Testis (tissue), 5 donors: ENCODE measurements at places on chromosomes 13 and 19. TPM values are rescaled to one million over a fixed set of nuclear protein-coding genes. Genes with fewer than 3 reads are reported as not detected.
A peak's percentile ranks its signal among the peaks of the same experiment; 100 is the strongest.

POSTN gene
- 23.0 TPM for total RNA-seq

NCAN gene
- total RNA-seq: 3.3 TPM

TECR gene
- 164 TPM for total RNA-seq

EPSTI1 gene
- 12.5 TPM for total RNA-seq

C1QTNF9B gene
- 2.3 TPM for total RNA-seq

SOX1 gene
- total RNA-seq: 4.6 TPM

LYL1 gene
- total RNA-seq: 15.9 TPM

NANOS3 gene
- 14.5 TPM for total RNA-seq

FFAR3 gene
- total RNA-seq: 0.47 TPM

CEACAM7 gene
- 0.39 TPM for total RNA-seq

ZNF865 gene
- total RNA-seq: 12.2 TPM

ZNF627 gene
- 17.2 TPM for total RNA-seq

SLC6A16 gene
- total RNA-seq: 47.0 TPM

- no peak for DNase-seq
Measured at GRCh38 chr19:15393963-15394362, 14.4 kb upstream of the AKAP8 start.

DNA sequence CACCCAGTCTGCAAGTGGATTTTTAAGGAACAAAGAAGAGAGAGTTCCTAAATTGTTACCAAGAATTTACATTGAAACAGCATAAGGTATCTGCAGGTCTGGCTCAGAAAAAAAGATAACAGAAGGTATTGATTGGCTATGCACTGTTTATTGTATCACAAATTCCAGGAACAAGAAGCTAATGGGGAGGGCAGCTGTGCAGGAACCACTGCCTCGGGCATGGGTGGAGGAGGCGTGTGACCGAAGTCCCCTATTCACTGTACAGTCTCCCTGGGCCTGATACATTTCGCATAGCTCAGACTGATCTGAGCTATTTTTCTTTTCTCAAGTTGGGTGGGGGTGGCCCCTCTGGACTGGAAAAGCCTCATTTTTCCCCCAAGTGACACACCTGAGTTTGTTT is 11.7 kb downstream of the NECTIN2 start:
- no peak for DNase-seq

DNA sequence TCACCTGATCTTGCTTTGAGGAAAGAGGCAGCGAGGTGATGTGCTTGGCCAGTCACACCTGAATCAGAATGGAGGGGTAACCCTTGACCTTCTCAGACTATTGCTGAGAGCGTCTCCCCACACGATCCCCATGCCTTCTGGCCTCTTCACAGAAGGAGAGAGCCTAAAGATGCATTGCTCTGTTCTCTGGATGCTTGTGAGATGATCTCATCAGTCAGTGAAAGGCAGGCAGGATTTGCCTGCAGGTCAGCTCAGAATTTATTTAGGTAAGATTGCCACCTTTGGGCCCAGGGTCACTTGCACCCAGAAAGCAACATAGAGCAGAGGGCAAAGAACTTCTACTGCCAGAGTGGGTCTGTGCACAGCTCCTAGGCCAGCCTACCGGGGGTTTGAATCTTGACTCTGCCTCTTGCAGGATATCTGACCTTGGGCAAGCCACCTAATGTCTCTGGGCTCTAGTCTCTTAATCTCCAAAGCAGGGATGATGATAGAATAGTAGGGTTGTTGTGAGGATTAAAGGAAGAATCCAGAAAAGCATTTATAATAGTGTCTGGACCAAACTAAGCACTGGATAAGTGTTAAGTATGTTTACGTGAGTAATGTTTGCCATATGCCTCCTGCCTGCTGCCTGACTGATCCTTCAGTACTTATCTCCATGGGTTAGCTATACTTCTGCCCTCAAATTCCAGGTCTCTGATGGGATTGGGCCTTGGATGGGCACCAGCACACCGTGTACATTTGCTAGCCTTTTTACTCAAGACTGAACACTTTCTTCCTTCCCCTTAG is 8.4 kb upstream of the FLT1 start:
- no peak for DNase-seq

DNA sequence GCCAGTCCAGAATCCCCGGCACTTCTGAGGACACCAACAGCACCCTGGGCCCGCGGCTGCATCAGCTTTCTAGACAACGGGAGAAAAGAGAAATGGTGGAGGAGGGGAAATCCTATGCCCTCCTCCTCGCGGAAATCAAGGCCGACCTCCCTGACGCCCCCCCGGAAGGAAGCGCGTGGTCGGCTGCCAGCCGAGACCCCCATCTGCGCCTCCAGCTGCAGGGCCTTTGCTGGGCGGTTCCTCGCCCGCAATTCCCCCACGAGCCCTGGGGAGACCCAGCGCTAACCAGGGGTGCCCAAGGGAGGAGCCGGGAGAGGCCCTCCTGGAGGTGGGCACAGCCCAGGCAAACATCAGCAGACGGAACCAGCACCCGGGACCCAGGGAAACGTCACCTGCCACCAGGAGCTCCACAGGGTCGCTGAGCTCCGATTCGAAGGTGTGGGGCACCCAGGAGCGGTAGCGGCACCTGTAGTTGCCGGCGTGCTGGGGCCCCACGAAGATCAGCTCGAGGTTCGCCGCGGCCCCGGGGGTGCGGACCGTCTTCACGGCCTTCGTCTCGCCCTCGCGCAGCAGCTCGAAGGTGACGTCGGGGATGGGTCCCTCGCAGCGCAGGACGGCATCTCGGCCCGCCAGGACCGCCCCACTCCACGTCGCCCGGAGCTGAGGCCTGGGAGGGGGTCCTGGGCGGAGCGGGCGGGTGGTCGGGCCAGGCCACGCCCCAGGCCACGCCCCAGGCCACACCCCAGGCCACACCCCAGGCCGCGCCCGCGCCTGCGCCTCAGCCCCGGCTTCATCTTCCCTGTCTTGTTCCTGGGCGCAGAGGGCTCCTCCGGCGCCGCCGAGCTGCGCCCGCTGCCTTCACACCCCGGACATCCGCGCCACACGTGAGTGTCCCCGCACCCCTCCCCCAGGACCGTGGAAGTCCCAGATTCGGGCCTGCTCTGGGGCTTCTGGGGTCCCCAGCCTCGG is 6.0 kb downstream of the A1BG start:
- DNase-seq: peak; percentile 65

GRCh38 chr19:55485439-55486011 is 537 bp downstream of the NAT14 start:
- DNase-seq: no peak

DNA sequence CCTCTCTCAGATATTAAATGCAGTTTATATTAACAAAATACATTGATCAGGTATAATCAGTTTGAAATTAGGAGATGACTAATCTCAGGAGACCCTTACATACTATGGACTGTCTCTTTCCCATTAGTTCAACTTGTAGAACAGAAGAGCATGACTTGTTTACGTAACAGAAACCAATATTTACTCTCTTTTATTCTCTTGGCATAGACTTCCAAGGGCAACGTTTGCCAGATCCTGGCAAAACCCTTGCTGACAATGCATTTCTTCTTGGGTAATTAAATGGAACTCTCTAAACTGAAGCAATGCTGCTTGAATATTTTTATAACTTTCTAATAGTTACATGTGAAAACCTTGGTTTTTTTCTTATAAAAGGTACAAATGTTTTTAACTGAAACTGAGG is 68.3 kb upstream of the MYO16 start:
- DNase-seq: no peak

- DNase-seq: no peak
Measured at GRCh38 chr13:105595471-105595870, 940.0 kb downstream of the EFNB2 start.

- DNase-seq: peak; percentile 43
Measured at GRCh38 chr19:14337510-14337909, 43.7 kb upstream of the ADGRE5 start.

DNA sequence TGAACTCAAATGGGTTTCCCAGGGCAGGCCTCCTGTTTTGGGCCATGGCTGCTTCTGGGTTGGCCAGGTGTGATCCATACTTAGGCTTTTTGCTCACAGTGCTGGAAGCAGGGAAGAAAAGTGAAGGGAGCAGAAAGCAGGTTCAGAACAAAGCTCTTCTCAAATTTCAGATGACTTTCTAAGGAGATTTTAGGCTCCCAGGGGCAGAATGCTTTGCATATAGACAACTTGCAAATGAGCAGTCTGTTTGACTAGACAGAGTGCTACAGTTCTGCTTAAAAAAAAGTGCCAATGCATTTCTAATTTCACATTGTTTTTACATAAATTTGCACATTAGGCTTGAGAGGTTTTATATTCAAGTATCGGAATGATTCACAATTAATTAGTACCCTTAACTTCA is 2.6 kb upstream of the SLC10A2 start:
- DNase-seq: no peak

GRCh38 chr19:38224014-38224862 is at the start of gene DPF1:
Gene DPF1, minus strand, starts transcription at chr19:38224222. Its CDS starts 80 bp downstream, at chr19:38224142.
- DNase-seq: peak; percentile 63

- DNase-seq: no peak
Measured at GRCh38 chr19:49210901-49211451, 53.4 kb downstream of the TRPM4 start.

DNA sequence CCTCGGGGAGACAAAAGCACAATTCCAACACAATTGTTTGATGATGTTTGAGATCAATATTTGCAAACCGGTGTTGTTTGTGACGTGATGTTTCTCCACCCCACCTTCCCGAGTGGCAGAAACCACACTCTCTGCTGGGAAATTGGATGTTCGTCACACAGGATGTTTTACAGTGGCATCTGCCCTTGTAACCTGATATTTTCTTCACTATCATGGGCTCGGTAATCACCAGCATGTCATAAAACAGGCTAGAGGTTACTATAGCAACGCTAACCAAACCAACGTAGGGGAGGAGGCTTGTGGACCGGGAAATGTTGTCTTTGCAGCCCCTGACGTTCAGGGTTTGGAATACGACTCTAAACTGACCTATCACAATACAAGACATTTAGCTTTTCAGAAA is 454.5 kb downstream of the IRS2 start:
- DNase-seq: no peak

DNA sequence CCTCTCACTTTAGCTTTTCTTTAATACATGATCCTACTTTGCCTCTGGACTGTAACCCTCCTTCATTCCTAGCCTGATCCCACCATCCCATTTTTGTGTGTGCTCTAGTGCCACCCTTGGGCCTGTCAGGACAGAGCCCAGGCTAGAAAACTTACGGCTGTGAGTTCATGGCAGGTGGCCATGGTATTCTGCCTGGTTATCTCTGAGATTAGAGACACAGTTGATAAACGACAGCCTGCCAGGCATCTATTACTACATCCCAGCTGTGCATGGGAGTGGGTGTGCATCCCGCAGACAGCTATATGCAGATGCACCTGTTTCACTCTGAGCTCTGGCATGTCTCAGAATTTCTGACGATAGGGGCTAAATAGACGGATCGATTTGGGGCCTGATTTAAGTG is 110.9 kb downstream of the HS6ST3 start:
- DNase-seq: no peak

- peak; percentile 87 for DNase-seq
Measured at GRCh38 chr13:66805657-66806056, 424.5 kb downstream of the PCDH9 start.

GRCh38 chr19:49069026-49069425 is 3.5 kb downstream of the KCNA7 start:
- DNase-seq: no peak

- DNase-seq: no peak
Measured at GRCh38 chr13:32988608-32989289, 27.5 kb upstream of the KL start.

DNA sequence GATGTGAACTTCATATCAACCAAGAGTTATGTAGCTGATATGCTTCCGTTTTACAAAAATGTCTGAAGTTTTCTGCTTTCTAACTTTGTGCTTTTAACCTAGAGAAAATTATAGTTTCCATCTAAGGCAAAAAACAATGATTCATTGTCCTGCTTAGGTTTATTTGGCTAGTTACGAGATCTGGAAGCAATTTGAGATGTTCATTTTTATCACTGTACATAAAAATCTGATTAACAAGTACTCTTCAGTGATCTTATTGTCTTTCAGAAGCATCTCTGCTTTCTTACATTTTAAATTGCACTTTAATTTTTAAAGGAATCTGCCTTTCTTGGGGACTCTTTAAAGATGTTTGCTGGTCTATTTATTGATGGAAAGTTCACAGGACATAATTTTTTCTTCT is 188.1 kb downstream of the RFC3 start:
- no peak for DNase-seq

DNA sequence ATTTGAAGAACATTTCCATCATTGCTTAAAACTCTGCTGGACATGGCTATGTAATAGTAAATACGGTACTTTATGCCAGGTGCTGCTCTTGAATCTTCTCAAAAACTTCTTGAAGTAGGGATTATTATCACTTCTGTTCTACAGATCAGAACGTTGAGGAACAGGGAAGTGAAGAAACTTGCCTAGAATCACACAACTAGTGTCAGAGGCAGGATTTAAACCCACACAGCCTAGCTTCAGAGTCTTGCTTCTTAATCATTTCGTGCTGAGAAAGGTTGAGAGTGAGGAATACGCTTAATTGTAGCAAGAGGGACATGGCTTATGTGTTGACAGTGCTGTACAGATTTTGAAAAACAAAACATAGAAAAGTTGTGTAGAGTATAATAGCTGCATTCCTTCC is 13.5 kb downstream of the TM9SF2 start:
- DNase-seq: no peak

DNA sequence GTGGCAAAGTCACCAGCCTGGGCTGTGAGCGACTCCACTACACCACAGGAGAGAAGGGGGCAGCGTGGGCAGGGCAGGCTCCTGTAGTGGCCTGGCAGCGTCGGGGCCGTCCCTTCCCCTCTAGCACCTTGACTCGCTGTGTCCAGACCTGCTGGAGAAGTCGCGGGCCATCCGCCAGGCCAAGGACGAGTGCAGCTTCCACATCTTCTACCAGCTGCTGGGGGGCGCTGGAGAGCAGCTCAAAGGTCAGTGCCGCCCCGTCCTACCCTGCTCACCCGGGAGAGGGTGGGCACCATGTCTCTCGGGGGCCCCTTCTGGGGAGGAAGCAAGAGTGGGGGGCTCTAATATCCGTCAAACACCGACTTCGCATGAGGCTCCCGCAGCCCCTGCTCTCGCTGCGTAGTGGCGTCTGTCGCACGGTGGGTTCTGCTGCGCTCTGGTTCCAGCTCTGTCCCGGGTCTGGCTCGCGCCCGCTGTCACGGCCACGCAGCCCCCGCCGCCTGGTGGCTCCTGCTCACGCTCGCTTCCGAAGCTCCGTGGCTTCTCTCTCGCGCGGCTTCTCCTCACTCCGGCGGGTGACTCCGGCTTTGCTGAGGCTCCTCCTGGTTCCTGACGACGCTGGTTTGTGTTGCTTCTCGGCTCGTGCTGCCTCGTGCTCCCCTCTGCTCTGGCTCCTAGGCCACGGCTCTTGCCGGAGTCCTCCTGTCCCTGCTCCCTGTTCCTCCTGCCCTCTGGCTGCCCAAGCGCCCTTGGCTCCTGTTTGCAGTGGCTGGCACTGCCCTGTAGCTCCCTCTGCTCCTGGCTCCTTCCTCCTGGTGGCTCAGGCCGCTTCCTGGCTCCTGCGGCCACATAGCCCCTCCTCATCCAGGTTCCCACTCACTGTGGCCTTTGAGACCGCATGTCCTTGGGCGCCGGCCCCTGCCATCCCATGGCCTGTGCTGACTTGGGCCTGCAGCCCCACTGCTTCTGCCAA is 27.2 kb downstream of the MYH14 start:
- peak; percentile 30 for DNase-seq
